ENCODE measurements at places on chromosomes 6 and 20.

- DNase-seq, result no peak
These were observed 9.1 kb downstream of the LBP start for GRCh38 chr20:38355161-38356012.

DNA sequence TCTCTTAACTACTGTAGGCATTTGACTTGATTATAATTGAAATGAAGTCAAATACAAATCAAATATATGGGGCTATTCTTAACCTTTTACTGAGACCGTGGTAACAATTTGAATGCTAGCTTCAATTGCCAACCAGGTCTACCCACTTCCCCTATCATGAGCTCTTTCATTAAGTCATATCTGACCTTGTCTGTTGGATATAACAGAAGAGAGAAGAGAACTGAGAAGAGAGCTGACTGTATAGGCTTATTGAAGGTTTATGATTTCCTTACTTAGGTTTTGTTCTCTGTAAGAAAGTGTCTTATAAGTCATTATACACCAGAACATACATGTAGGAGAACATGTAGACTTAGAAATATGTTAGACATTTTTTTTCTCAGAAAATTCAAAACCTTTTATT, 549.4 kb downstream of the COL12A1 start:
- DNase-seq, result no peak

DNA sequence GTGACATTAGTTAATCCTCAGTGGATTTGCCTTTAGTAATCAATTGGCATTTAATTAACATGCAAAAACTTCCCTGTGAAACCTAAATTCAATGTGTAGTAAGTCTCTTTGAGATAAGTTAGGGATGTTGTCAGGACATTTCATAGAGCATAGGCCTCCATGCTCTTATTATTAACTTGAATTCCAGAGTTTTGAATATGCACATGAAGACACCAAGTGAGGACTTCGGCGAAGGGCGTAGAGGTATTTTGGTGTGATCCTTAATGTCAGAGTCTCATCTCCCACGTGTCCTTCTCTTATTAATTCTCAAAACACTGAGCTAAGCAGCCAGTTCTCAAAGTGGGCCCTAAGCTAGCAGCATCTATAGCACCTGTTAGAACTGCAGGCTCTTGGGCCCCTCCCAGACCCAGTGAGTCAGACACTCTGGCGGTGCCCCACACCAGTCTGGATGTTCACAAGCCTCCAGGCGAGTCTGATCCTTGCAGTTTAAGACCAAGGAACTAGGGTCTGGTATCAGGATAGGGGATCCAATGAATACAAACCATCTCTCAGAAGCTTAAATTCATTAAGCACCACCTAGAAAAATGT, 292.1 kb downstream of the QKI start:
- no peak for DNase-seq

- DNase-seq, result peak; percentile 26
These were observed 864 bp upstream of the CEBPB start for GRCh38 chr20:50189681-50190250.

- no peak for DNase-seq
These were observed 3.4 kb downstream of the BPIFB2 start for GRCh38 chr20:33010674-33011449.

DNA sequence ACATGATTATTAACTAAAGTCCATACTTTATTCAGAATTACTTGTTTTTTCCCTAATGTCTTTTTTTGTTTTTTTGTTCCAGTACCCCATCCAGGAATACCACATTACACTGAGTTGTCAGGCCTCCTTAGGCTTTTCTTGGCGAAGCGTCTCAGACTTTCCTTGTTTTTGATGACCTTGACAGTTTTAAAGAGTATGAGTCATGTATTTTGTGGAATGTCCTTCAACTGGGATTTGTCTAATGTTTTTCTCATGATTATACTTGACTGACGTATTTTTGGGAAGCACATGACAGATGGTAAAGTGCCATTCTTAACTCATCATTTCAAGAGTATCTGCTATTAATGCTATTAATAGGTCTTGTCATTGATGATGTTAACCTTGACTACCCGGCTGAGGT, 23.6 kb downstream of the ENPP1 start:
- DNase-seq, result no peak

GRCh38 chr6:90989763-90990162, 402.9 kb upstream of the MAP3K7 start:
- no peak for DNase-seq

GRCh38 chr20:12016291-12016690, 98.6 kb downstream of the BTBD3 start:
- no peak for DNase-seq

- DNase-seq, result no peak
These were observed 96.4 kb downstream of the TULP4 start for GRCh38 chr6:158408552-158409130.

- no peak for DNase-seq
These were observed 379.6 kb downstream of the COL12A1 start for GRCh38 chr6:74826263-74826662.

GRCh38 chr6:10613723-10614122, 80.7 kb downstream of the C6orf52 start:
- DNase-seq, result no peak

- no peak for DNase-seq
These were observed 87.6 kb upstream of the PAK5 start for GRCh38 chr20:9926476-9926875.

DNA sequence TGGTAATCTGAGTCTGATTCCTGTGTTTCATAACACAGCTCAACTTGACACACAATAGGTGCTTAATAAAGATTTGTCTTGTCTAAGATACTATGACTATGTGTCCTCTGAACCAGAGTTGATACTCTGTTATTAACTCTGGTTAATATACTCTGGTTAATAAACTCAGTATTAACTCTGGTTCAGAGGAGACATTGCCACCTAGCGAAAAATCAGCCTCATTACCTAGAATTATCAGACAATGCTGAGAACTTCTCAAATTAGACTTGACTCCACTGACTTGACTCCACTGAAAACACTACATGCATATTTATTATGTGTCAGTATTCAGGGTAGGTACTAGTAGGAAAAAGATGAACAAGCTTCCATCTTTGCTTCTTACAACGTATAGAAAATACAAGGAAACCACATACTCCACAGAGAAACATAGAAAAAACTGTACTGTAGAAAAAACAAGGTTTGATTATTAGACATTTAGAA, 73.9 kb downstream of the AHI1 start:
- DNase-seq, result no peak

GRCh38 chr6:169157197-169158148, 96.2 kb downstream of the THBS2 start:
- DNase-seq, result no peak

GRCh38 chr6:168032005-168032760, 34.7 kb downstream of the KIF25 start:
- DNase-seq, result no peak

- DNase-seq, result no peak
These were observed 9.9 kb downstream of the SERPINB6 start for GRCh38 chr6:2961506-2961905.

DNA sequence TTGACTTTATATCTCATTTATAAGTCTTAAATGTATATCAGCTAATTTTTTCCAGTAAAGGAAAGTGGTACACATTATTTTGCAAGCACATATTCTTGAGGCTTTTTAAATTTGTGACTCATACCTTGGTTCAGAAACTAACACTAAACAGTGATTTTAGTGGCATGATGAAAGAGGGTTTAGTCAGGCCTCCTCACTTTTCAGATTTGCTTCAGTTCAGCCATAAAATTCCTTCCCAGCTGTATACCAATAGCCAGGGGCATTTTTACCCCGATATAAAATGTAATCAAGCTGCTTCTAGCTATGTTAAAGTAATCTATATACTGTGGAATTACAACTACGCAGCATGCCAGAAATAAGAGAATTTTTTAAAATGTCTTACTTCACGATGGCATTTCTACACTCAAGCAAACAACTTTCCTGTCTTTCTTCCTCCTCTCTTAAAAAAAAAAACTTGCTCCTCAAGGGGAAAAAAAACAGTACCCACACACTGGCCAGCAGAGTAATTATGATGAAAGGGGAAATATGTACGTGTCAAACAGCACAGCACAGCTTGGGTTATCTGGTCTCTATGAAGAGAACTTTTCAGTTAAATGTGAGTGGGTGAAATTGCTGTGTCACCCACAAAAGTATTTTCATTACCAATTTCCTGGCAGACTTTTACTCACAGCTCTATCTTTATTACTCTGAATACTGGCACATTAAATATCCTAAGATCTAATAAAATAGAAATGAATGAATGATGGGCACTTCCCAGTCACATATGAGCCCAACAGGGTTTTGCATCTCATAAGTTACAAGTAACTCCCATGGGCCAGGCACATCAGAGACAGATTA, 244.8 kb upstream of the TENT5A start:
- DNase-seq, result no peak

- no peak for DNase-seq
These were observed 41.1 kb upstream of the ADGRG6 start for GRCh38 chr6:142260748-142261147.

GRCh38 chr20:3560162-3560561, 89.3 kb downstream of the ATRN start:
- no peak for DNase-seq

- DNase-seq, result no peak
These were observed 414.5 kb upstream of the HSF2 start for GRCh38 chr6:121984956-121985355.

DNA sequence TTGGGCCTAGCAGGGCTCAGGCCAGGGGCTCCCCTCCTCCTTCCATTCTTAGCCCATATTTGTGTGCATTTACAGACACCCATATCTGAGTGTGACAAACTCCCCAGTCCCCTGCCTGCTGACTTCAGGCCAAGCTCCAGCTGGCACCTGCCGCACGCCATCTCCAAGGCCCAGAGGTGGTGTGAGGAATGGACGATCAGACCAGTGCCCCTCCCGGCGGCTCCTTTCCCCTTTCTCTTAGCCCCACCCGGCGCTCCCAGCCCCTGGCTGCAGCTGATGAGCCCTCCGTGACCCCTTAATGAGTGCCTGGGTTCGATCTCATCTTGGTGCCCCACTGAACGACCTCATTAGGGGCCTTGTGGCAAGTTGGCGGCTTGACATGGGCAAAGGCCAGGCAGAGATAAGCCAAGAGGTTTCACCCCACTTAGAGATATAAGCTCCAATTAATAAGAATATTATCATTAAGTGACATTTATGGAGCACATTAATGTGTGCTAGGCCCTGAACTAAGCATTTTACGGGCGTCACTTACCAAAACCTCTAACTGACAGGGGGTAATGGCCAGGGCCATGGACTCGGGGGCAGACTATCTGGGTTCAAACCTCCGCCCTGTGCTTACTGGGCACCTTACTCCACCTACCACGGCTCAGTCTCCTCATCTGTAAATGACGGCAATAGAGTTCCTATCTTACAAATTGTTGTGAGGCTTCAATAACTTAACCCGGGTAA, 17.5 kb downstream of the ADA start:
- DNase-seq, result no peak

DNA sequence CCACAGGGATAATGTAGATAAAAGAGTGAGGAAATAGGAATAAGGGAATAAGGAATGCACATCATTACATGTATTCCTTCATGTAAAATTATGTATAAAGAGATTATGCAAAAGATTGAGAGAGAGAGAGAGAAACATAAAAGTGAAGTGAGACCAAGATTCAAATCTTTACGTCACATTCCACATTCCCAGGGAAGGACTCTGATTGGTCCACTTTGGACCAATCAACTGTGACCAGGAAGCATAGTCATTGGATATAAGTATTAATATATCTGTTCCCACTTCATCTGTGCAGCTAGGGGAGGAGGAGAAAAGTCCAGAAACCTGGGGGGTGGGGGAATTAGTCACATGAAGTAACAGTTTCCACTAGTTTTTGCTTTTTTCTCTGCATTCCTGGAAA, 66.4 kb downstream of the SLC2A10 start:
- no peak for DNase-seq

GRCh38 chr20:35287509-35288324, 3.1 kb upstream of the EIF6 start:
- DNase-seq, result no peak

GRCh38 chr6:145276756-145277155, 458.6 kb downstream of the EPM2A start:
- DNase-seq, result no peak

DNA sequence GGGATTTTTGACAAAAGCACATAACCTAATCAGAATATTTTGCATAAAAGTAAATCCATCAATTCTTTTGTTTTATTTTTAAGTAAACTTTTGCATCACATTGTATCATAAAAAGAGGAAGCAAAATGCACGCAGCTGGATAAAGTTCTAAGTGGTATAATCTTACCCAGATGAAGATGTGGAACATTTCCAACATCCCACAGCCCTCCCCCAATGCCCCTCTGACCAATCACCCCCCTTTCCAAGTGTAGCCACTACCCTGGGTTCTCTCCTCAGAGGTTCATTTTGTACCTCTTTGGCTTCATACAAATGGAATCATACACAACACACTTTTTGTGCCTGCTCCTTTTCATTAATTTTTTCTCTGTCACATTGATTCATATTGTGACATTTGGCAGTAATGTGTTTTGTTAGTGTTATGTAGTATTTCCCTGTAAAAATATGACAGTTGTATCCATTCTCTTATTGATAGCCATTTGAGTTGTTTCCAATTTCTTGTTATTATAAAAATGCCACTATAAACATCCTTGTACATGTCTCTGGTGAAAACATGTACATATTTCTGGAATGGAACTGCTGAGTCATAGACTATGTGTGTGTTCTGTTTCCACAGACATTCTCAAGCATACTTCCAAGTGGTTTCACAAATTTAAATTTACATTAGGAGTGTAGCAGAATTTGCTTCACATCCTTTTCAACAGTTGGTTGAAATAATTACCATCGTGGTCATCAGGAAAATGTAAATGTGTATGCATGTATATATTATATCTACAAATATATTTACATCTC, 92.9 kb upstream of the SYNDIG1 start:
- DNase-seq, result no peak

DNA sequence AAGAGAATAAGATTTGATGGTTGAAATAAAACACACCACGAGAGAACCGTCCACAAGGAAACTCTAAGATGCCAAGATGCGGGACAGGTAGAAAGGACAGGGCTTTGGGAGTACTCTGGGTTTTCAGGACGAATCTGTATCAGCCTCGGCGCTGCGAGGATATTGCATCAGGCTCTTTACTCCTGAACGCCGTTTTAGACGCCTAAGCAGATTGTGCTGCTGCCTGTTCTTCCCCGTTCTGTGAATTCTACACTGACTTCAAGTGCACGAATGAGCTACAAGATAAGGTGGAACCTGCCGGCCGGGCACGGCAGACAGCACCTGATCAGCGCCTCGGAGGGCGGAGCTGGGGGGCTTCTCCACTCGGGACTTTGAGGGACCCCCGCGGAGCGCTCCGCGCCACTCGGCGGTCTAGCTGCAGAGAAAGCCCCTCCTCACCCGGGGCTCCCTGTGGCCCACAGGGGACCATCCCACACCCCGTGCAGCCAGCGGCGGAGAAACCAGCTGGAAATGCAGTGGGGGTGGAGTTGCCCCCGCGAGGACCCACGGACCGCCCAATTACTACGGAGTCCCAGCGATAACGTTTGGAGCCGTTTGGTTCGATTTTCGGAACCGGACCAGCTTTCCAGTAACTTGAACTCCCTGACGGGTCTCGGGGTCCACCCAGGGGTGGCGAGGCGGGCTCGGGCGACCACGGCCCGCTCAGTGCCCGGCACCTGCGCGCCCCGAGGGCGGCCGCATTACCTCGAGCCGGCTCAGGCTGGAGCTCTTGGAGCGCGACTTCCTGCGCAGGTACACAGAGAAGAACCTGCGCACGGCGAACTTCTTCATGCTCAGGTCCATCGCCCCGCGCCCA, 646 bp downstream of the RPS6KA2 start:
- DNase-seq, result peak; percentile 15
